ENCODE measurements at places on chromosomes 7 and 10.

GRCh38 chr7:141439164-141439563, 112.0 kb upstream of the AGK start:
- no peak for DNase-seq

DNA sequence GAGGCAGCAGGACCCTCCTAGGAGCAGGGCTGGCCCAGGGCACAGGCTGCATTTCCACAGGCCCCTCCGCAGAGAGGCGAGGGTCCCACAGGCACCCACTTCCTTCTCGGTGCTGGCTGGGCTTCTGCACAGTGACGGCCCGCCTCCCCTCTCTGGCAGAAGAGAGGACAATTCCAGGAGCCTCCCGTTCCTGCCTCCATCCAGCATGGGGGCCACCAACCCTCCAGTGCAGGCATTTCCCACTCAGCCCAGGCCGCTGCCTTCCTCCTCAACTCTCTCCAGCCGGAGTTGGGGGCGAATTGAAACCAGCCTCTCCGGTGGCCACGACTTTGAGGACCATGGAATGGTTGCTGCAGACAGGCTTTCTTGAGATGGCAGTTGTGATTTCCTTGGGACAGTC, 125.0 kb upstream of the PPP2R2D start:
- no peak for DNase-seq

DNA sequence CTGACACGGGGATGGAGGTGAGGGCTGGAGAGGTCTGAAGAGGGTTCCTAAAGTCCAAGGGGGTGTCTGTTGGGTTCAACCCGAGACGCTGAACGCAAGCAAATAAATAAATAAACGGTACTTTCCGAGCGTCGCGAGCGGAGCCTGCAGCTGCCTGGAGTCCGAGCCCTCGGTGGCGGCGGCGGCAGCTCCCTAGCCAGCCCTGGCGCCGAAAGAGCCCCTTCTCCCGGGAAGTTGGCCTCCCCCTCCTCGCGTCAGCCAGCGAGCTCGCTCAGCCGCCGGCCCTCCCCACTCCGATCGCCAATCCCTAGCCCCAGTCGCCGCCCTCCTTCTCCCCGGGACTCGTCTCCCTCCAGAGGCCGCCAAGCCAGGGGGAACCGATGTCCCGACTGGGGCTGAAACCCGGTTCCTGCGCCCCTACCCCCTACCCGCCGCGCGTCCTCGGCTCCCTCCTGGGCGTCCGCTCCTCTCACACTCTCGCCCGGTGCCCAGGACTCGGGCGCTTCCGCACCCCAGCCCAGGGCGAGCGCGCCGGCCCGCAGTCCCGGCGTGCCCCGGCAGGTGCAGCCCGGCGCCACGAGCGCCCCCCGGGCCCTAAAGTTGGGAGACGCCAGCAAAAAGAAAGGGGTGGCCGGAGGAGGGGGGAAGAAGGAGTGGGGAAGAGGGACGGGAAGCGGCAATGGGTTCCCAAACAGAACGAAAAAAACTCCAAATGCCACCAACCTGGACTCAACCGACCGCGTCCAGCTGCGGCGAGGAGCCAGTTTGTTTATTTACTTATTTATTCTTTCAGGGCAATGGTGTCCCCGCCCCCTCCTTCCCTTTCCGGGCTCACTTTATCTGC, at the start of gene GFRA1:
TSS of gene GFRA1 (minus strand) at position 767 of the 844 bp plus-strand sequence. CDS start 1,177 bp downstream, outside the sequence.
- DNase-seq = no peak

- DNase-seq = no peak
Observed at GRCh38 chr10:120580918-120581895, 124.2 kb downstream of the PLPP4 start.
